Activated naive CD4-positive, alpha-beta T cell treated with anti-CD3 and anti-CD28 coated beads for 36 hours (primary cell): ENCODE measurements at places on chromosomes 2 and 18. TPM values are rescaled to one million over a fixed set of nuclear protein-coding genes. Genes with fewer than 3 reads are reported as not detected.

Gene G6PC2
- total RNA-seq: not detected

Gene NDC80
- 108 TPM for total RNA-seq

- no peak overlapping the region for H3K4me3 ChIP-seq
- H3K4me1 ChIP-seq: no peaks in the 10 kb centered on the region
- no peaks in the 10 kb centered on the region for H3K27me3 ChIP-seq
- no peak overlapping the region for H3K27ac ChIP-seq
- DNase-seq: no peak
Measured at GRCh38 chr18:73724958-73725357, 422.7 kb downstream of the FBXO15 start.

DNA sequence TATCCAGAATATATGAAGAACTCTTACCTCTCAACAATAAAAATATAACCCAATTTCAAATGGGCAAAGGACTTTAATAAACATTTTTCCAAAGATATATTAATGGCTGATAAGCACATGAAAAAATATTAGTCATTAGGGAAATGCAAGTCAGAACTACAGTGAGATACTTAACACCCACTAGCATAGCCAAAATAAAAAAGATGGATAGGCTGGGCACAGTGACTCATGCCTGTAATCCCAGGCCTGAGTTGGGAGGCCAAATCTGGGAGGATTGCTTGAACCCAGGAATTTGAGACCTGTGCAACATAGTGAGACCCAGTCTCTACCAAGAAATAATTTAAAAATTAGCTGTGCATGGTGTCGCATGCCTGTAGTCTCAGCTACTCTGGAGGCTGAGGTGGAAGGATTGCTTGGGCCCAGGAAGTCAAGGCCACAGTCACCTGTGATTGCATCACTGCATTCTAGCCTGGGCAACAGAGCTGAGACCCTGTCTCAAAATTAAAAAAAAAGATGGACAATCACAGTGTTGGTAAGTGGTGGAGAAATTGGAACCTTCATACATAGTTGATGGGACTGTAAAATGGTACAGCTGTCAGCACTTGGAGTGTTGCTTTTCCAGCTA, 25.1 kb downstream of the MARCHF7 start:
- H3K4me1 ChIP-seq: peaks cover 34% of the 10 kb centered on the region
- DNase-seq: no peak
- no peak overlapping the region for H3K27ac ChIP-seq
- peaks cover 45% of the 10 kb centered on the region for H3K36me3 ChIP-seq

DNA sequence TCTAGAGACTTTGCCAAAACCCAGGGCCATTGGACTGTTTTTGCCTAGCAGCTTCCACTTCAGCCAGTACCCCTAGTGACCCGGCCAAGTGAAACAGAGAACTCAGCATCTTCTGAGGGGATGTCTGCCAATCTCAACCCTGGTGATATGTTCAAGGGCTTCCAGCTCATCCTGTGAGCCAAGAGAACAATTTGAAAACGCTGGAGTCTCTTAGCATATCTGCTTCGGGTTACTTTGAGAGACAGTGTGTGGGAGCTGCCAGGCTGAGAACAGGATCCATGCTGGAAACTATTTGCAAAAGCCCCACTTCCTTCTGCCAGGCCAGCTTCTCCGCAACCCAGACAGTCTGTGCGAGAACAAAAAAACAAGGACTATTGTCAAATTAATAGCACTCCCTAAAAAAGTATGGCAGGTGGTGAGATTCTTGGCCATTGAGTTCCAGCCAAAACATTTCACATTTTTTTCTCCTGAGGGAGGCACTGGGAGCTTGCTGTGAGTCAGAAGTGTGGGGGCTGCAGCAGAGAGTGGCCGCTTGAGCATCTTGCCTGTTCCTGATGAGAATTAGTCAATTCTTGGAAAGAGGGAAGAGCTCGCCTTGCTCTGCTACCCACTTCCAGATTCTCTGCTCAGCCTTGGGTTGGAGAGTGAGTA, 395.6 kb upstream of the TRIB2 start:
- DNase-seq: no peak
- H3K4me1 ChIP-seq: peaks cover 2% of the 10 kb centered on the region
- H3K4me3 ChIP-seq: no peak overlapping the region
- H3K36me3 ChIP-seq: no peaks in the 10 kb centered on the region
- no peaks in the 10 kb centered on the region for H3K27me3 ChIP-seq

DNA sequence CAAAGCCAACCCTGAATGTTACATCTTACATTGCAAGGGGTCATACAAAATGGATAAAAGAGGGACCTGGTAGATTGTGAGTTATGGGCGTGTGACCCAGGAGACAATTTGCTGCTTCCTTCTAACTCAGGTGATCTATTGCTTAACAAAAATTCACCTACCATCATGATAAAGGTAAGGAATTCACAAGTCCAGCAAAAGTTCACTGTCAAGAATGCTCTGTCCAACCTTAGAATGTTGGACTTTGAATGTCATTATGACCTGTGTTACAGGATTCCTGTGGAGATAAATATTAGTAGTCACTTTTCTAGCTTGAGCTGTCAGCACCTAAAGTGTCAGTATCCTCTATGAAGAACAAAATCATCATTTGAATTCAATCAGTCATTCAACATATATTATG, 7.9 kb upstream of the KLF7 start:
- no peak overlapping the region for H3K27ac ChIP-seq
- no peaks in the 10 kb centered on the region for H3K27me3 ChIP-seq
- no peak overlapping the region for H3K4me3 ChIP-seq
- H3K36me3 ChIP-seq: no peaks in the 10 kb centered on the region

GRCh38 chr2:26438926-26439325, 37.2 kb downstream of the DRC1 start:
- no peak for DNase-seq
- H3K4me1 ChIP-seq: no peaks in the 10 kb centered on the region
- H3K36me3 ChIP-seq: no peaks in the 10 kb centered on the region
